Activated T-cell treated with anti-CD3 and anti-CD28 coated beads, Interleukin-2, amount 50 U/mL, for 72 hours (primary cell): ENCODE measurements at places on chromosomes 12 and 14. TPM values are rescaled to one million over a fixed set of nuclear protein-coding genes. Genes with fewer than 3 reads are reported as not detected.

The TCL1A gene
- 1.3 TPM for total RNA-seq

The TOMM20L gene
- total RNA-seq = not detected

DNA sequence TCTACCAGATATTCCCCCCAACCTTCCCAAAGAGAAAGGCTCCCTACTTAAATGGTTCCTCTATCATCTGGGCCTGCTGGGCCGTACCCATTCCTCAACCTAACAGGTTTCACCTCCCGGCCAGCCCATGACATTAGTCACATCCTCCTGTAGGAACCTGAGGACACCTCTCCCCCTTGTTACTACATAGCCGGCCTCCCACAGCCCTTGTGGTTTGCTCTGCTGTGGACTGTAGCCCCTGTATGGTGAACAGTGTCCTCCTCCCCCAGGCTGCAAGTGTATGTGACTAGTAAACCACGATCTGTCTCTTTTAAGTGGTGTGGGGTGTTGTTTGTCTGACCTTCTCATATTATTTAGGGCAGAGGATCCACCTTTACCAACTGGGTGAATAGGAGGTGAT, 371.7 kb downstream of the RGS6 start:
- H3K4me1 ChIP-seq = peaks cover 11% of the 10 kb centered on the region
- H3K27me3 ChIP-seq = peaks cover 45% of the 10 kb centered on the region
- no peak overlapping the region for H3K27ac ChIP-seq
- no peak for DNase-seq
- H3K4me3 ChIP-seq = no peak overlapping the region

DNA sequence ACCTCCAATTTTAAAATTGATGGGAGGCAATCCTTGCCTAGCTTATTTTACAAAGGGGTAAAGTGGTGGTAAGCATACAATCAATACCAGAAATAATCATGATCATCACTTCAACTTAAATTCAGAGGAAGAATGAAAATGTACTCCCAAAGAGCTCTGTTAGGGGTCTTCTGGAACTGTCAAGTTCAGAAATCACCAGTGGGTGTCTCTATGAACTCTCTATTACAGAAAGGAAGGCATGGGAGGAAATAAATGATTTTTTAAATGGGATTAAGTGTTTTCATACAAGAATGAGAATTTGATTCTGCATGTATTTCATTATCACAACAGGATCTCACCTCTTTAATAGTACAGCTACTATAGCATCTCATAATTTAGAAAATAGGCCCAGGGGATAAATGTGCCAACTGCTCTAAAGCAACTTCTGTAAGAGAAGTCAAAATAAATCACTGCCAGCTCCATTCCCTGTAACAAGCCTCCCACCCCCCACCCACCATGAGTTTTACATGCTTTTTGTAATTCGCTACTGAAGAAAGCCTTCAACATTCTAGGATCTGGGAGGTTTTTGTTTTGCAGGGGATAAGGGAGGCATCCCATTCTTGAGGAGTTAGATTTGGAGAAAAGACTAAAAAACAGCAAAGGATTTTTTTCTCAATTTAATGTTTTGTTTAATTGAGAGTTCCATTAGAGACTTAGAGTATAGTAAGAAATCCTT, 9.7 kb downstream of the DCP1B start:
- H3K27me3 ChIP-seq = no peaks in the 10 kb centered on the region
- H3K27ac ChIP-seq = peak overlapping the region; percentile 67
- peaks cover 7% of the 10 kb centered on the region for H3K36me3 ChIP-seq
- H3K4me3 ChIP-seq = peak overlapping the region; percentile 63
- H3K4me1 ChIP-seq = peaks cover 15% of the 10 kb centered on the region

GRCh38 chr12:109020146-109020795, 597 bp downstream of the SVOP start:
- H3K27me3 ChIP-seq = peaks cover 36% of the 10 kb centered on the region
- H3K36me3 ChIP-seq = no peaks in the 10 kb centered on the region
- no peak overlapping the region for H3K27ac ChIP-seq
- peaks cover 7% of the 10 kb centered on the region for H3K4me1 ChIP-seq
- DNase-seq = no peak
